Pancreas (tissue), 10 donors: ENCODE measurements at places on chromosomes 3 and 15.

DNA sequence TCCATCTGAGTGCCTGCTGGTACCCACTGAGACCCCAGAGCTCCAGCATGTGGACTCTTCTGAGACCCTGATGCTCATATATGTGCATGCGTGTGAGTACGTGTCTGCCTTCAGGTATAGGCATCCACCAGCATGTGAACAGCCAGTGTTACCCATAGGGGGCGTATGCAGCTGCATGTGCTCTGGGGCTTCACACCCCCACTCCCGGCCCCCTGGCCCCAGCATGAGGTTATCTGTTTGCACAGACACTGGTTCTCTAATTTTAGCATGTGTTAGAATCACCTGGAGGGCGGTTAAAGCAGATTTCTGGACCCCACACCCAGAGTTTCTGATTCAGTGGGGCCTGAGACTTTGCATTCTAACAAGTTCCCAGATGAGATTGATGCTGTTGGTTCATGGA is 824 bp upstream of the CILP start:
- no peak for DNase-seq

- no peak for DNase-seq
These were observed 132.6 kb upstream of the LRRN1 start for GRCh38 chr3:3666664-3667063.

DNA sequence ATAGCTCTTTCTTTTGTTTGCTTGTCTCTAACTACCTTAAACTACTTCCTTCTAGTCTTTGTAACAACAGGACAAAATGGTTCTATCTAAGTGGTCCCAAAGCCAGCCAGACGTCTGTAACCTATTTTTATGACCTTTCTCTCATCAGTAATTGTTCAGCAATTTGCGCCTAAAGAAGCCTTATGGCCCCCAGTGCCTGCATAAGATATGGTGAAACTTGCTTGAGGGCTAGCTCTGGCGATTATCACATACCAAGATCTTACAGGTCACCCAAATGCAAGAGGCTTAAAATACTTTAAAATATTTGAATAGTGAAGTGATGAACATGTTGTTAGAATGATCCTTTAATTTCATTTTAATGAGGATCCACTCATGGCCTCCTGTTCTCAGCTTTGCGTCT is 369.4 kb downstream of the SOX2 start:
- no peak for DNase-seq

DNA sequence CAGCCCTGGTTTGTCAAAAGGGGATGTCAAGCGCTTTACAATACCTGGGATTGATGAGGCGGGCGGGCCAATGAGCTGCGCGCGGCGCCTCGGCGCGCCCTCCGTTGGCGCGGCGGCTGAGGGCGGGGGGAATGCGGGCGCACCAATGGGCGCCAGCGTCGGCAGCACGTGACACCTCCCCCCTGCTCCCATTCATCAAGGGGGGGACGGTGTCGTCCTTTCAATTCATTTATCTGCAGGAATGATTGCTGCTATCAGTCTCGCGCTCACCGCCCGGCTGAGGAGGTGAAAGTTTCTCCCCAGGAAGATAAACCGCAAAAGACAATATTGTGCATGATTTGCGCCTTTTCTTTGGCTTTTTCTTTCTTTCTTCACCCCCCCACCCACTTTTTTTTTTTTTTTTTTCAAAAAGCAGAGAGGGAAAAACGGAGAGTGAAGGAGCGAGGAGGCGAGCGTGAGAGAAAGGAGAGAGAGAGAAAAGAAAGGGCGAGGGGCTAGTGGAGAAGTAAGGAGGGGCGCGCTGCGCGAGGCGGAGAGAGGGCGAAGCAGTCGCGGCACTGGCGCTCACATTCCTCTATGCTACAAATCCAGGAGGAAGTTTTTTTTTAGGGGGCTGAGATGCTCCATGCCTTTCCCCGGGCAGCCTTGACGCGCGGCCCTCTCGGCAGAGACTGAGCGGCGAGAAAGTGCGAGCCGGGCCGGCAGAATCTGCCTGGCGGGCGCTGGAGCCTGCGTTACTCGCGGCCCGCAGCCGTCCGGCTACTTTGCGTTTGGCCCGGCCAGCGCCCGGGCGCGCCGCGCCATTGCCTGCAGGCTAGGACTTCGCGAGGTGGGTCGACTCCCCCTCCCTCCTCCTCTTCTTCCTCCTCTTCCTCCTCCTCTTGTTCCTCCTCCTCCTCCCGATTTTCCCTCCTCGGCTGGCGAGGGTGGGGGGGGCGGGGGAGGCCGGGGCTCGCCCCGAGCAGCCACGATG is at the start of gene ZIC1:
Gene ZIC1, plus strand, starts transcription at position 223 of the 973 bp plus-strand sequence. Its CDS starts 748 bp downstream, at position 971.
- DNase-seq: no peak

DNA sequence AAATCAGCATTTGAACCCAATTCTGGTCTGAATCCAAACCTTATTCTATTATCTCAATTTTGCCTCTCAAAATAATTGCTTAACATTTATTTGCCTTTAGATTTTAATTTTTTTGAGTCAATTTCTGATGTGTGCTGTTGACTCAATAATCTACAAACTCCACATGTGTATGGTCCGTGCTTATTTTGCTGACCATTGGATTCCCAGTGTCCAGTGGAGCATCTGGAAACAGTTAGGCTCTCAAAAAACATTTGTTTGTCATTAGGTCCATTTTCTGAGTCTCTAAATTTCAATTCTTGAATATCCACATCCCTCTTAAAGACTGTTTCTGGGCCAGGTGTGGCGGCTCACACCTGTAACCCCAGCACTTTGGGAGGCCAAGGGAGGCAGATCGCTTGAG is 19.2 kb upstream of the MYZAP start:
- no peak for DNase-seq

GRCh38 chr3:15269091-15269989 is 63.0 kb downstream of the SH3BP5 start:
- no peak for DNase-seq

- no peak for DNase-seq
These were observed 353.9 kb upstream of the TPRG1 start for GRCh38 chr3:188817935-188818269.
